ENCODE measurements at places on chromosomes 1 and 21.

DNA sequence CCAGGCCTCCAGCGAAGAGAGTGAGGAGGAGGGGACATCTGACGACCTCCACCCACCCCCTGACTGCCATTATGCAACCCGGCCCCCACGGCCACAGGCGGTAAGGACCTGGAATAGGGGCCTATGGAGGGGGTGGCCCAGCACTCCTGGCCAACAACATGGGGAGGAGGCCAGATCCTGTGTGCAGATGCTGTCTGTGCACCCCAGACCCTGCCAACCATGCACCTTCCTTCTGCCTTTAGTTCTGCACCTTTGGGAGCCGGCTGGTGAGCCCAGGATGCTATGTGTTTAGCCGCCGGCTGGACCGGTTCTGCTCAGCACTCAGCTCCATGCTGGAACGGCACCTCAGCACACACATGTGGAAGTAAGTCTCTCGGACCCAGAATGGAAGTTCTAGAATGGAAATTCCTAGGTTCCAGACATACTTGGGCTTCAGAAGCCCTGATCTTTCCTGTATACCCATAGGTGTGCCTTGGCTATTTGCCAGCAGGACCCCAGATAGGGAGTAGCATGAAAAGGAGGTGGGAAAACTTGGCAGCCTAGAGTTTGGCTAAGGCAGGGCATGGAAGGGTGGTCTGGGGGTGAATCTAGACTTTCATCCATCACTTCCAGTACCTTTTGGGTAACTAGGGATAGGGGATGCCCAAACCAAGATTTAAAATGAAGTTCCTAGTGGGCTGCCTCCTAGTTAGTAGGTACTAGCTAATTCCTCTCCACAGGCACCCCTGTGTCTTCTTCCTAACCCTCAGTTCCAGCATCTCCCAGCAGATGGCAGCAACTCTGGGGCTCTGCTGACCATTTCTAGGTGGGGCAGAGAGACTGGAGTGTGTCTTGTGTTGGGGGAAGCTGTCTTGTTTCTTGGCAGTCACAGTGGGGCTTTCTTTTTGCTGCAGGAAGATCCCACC lies 3.6 kb upstream of the CYB561D1 start:
- no peak overlapping the region for H3K27ac ChIP-seq
- H3K36me3 ChIP-seq, result peaks cover 9% of the 10 kb centered on the region
- no peaks in the 10 kb centered on the region for H3K27me3 ChIP-seq
- peak; percentile 67 for DNase-seq
- peaks cover 21% of the 10 kb centered on the region for H3K4me1 ChIP-seq

DNA sequence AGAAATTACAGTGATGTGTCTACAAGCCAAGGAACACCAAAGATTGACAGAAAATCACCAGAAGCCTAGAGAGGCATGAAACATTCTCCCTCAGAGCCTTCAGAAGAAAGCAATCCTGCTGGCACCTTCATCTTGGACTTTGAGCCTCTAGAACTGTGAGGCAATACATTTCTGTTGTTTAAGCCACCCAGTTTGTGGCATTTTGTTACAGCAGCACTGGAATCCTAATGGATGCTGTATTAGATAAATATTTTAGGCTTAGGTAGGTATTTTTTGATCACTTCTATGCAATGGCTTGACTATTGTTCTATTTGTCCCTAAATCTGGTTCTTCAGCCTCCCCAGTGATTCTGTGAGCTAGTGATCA lies 453.1 kb downstream of the LTN1 start:
- no peak overlapping the region for H3K4me3 ChIP-seq
- no peaks in the 10 kb centered on the region for H3K4me1 ChIP-seq
- H3K36me3 ChIP-seq, result peaks cover 2% of the 10 kb centered on the region
- no peak overlapping the region for H3K27ac ChIP-seq
- H3K27me3 ChIP-seq, result no peaks in the 10 kb centered on the region
- DNase-seq, result no peak

- H3K27ac ChIP-seq, result no peak overlapping the region
- peaks cover 6% of the 10 kb centered on the region for H3K36me3 ChIP-seq
- no peak overlapping the region for H3K4me3 ChIP-seq
- peaks cover 32% of the 10 kb centered on the region for H3K4me1 ChIP-seq
- peaks cover 9% of the 10 kb centered on the region for H3K27me3 ChIP-seq
Observed at GRCh38 chr1:205325334-205325884, 3.9 kb upstream of the NUAK2 start.

DNA sequence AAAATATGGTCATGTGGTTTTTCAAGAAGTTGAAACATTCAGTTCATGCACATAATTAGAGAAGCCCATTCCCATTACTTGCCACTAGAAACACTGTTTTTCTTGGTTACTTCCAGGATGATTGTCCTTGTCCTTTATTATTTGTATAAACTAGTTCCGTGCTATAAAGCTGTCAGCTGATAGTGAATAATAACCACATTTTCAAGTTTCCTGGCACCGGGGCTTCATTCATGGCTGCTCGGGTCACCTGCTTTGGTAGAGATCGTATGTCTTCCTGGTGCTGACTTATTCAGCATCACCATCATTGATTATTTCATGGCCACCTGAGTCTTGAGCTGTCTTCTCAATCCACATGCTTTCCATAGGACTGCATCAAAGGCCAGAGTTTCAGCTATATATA lies 62.9 kb upstream of the ZNF326 start:
- peaks cover 14% of the 10 kb centered on the region for H3K36me3 ChIP-seq
- no peak overlapping the region for H3K27ac ChIP-seq
- H3K27me3 ChIP-seq, result no peaks in the 10 kb centered on the region
- H3K4me3 ChIP-seq, result no peak overlapping the region

GRCh38 chr1:241962153-241962552 lies 4.6 kb downstream of the BECN2 start:
- no peak overlapping the region for H3K27ac ChIP-seq
- no peaks in the 10 kb centered on the region for H3K4me1 ChIP-seq
- H3K4me3 ChIP-seq, result no peak overlapping the region
- DNase-seq, result no peak
- H3K27me3 ChIP-seq, result no peaks in the 10 kb centered on the region

DNA sequence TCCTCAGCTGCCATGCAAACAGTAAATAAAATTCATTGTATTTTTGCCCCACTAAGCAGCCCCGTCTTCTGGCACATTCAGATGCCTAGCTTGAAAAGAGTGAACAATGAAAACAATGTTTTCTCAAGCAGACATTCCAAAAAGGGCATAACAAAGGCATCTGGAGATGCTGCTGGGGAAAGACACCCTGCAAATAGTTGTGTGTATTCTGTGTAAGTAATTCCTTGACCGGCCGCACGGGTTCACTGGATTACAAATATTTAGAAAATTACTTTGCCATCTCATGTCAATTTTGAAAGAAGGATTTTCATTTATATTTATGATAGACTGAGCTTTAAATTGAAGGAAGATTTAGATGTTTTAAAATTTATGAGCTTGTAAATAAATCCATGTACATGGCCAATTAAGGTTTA lies 142.2 kb downstream of the SLC45A1 start:
- peaks cover 30% of the 10 kb centered on the region for H3K4me1 ChIP-seq
- H3K27me3 ChIP-seq, result no peaks in the 10 kb centered on the region
- H3K27ac ChIP-seq, result no peak overlapping the region
- no peak for DNase-seq

GRCh38 chr1:9689011-9689706 lies 37.6 kb downstream of the PIK3CD start:
- DNase-seq, result peak; percentile 61
- H3K4me1 ChIP-seq, result peaks cover 64% of the 10 kb centered on the region
- H3K36me3 ChIP-seq, result peaks cover 31% of the 10 kb centered on the region
- no peaks in the 10 kb centered on the region for H3K27me3 ChIP-seq
- peak overlapping the region; percentile 75 for H3K4me3 ChIP-seq

DNA sequence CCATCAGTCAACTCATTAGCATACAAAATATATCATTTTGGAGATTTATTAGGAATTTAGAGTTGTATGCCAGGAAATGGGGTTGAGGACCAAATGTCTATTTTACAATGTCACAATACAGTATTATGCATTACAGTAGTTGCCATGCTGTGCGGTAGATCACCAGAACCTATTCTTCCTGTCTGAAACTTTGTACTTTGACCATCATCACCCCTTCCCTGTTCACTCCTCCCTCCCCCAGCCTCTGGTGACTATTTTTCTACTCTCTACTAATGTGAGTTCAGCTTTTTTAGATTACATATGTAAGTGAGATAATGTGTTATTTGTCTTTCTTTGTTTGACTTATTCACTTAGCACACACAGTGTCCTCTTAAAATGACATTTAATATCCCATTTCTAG lies 50.8 kb downstream of the PTBP2 start:
- no peaks in the 10 kb centered on the region for H3K27me3 ChIP-seq
- H3K36me3 ChIP-seq, result peaks cover 16% of the 10 kb centered on the region
- H3K4me3 ChIP-seq, result no peak overlapping the region
- no peak for DNase-seq

DNA sequence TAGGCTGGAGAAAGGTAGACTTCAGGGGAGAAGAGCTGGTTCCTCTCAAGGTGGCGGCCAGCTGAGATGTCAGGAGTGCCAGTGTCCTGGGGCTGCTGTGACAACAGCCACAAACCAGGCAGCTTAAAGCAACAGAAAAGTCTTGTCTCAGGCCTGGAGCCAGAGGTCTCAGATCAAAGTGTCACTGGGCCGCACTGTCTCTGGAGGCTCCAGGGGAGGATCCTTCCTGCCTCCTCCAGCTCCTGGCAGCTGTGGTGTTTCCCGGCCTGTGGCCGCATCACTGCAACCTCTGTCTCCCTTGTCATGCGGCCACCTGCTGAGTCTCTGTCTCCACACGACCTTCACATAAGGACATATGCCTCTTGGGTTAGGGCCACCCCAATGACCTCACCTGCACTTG lies 24.4 kb upstream of the TSPEAR start:
- H3K4me3 ChIP-seq, result no peak overlapping the region
- peaks cover 9% of the 10 kb centered on the region for H3K4me1 ChIP-seq
- peaks cover 19% of the 10 kb centered on the region for H3K27me3 ChIP-seq
- H3K27ac ChIP-seq, result no peak overlapping the region
- DNase-seq, result no peak
- no peaks in the 10 kb centered on the region for H3K36me3 ChIP-seq

- peak overlapping the region; percentile 86 for H3K27ac ChIP-seq
- H3K36me3 ChIP-seq, result peaks cover 35% of the 10 kb centered on the region
- peaks cover 32% of the 10 kb centered on the region for H3K4me1 ChIP-seq
- DNase-seq, result no peak
Observed at GRCh38 chr21:46503922-46504550, 45.3 kb downstream of the DIP2A start.

- peaks cover 7% of the 10 kb centered on the region for H3K36me3 ChIP-seq
- peak; percentile 68 for DNase-seq
- peak overlapping the region; percentile 46 for H3K27ac ChIP-seq
- H3K27me3 ChIP-seq, result no peaks in the 10 kb centered on the region
- peaks cover 6% of the 10 kb centered on the region for H3K4me1 ChIP-seq
Observed at GRCh38 chr1:25810341-25811299, 9.1 kb upstream of the MTFR1L start.
